Eye (tissue), 1 donor: ENCODE measurements at places on chromosomes 5 and 9.

- DNase-seq: no peak
These were observed 103.3 kb downstream of the SREK1 start for GRCh38 chr5:66247176-66247960.

- no peak for DNase-seq
These were observed 15.4 kb downstream of the IARS1 start for GRCh38 chr9:92278110-92278509.

DNA sequence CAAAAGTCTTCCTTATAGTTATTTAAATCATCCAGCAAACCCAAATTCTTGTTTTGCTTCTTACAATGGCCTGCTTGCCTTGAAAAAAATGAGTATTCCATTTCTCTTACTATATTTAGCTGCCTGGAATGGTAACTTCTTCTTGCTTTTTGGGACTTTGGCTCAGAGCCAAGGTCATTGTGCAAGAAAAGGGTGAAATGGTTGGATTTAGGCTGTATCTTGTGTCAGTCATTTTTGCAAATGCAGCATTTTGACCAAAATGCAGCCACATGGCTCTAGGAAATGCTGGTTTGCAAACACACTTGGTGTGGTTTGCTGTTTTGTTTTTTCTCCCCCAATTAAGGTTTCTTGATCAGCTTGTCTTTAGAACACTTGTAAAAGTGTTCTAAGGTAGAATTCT is 133.3 kb upstream of the ELL2 start:
- no peak for DNase-seq

DNA sequence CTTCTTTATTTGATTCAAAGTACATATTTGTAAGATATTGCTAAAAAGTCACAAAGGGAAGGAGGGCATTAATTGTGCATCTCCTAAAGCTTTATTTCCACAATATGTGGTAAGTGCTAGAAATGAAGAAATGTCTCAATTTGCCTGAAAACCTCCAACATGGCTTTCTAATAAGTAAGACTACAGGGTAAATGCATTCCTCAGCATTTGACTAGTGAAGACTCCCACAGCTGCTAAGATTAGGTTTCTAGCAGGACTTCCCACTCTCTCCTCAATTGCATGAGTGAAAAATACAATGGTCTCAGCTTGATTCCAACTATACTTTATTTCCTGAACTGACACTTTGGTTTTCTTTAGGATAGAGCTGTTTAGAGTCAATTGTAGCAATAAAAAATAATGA is 162.1 kb downstream of the ELAVL2 start:
- no peak for DNase-seq

- peak; percentile 67 for DNase-seq
These were observed 234.8 kb downstream of the AUH start for GRCh38 chr9:91126761-91127445.

- DNase-seq: no peak
These were observed 13.3 kb upstream of the TRPM6 start for GRCh38 chr9:74901001-74901400.
